Esophagus mucosa (tissue), 1 donor: ENCODE measurements at places on chromosomes 7 and 10. TPM values are rescaled to one million over a fixed set of nuclear protein-coding genes. Genes with fewer than 3 reads are reported as not detected.

Gene FANK1
- 3.2 TPM for total RNA-seq

Gene DNAH11
- total RNA-seq: 1.1 TPM

Gene WEE2
- total RNA-seq: not detected

Gene PDLIM1
- total RNA-seq: 144 TPM

Gene NCF1
- 2.7 TPM for total RNA-seq

Gene CALN1
- 0.24 TPM for total RNA-seq

Gene FAM180A
- 0.68 TPM for total RNA-seq

Gene FIS1
- total RNA-seq: 143 TPM

Gene NODAL
- total RNA-seq: 0.48 TPM

Gene PRSS37
- not detected for total RNA-seq

Gene IGF2BP3
- total RNA-seq: 3.9 TPM

Gene SLC16A12
- 0.08 TPM for total RNA-seq

Gene IL15RA
- total RNA-seq: 5.2 TPM

Gene CCDC186
- total RNA-seq: 19.7 TPM

Gene NPC1L1
- total RNA-seq: not detected

Gene PAPOLB
- total RNA-seq: not detected

Gene TAS2R4
- total RNA-seq: 0.56 TPM

Gene HTR7
- total RNA-seq: 0.92 TPM

Gene HOGA1
- 1.7 TPM for total RNA-seq

Gene AKR1C4
- not detected for total RNA-seq

Gene HOXA7
- 5.2 TPM for total RNA-seq

Gene CFAP43
- not detected for total RNA-seq

Gene FAM241B
- 2.9 TPM for total RNA-seq

Gene SYT15B
- 0.88 TPM for total RNA-seq

Gene CYCS
- total RNA-seq: 146 TPM

Gene PON1
- total RNA-seq: not detected

Gene ERVW-1
- total RNA-seq: not detected

Gene AZGP1
- 10.8 TPM for total RNA-seq

Gene GPR15LG
- total RNA-seq: 404 TPM

Gene POU6F2
- 0.08 TPM for total RNA-seq

Gene C10orf62
- 0.16 TPM for total RNA-seq

Gene LRRC61
- 9.6 TPM for total RNA-seq

Gene CHCHD2
- 387 TPM for total RNA-seq

Gene ARHGEF5
- total RNA-seq: 47.0 TPM

Gene GPAM
- 3.8 TPM for total RNA-seq

Gene CFAP46
- 0.64 TPM for total RNA-seq
